ENCODE measurements at places on chromosomes 3 and 15.

DNA sequence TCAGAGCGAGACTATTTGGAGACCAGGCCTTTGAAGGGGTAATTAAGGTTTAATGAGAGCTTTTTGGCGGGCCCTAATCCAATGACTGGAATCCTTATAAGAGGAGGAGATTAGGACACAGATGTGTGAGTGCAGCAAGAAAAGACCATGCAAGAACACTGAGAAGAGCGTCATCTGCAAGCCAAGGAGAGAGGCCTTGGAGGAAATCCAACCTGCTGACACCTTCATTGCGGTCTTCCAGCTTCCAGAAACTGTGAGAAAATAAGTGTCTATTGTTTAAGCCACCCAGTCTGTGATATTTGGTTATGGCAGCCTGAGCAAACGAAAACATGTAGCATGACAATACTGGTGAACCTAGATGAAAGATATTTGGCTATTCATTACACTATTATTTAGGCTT lies 23.0 kb upstream of the MUSTN1 start:
- no peak for DNase-seq

DNA sequence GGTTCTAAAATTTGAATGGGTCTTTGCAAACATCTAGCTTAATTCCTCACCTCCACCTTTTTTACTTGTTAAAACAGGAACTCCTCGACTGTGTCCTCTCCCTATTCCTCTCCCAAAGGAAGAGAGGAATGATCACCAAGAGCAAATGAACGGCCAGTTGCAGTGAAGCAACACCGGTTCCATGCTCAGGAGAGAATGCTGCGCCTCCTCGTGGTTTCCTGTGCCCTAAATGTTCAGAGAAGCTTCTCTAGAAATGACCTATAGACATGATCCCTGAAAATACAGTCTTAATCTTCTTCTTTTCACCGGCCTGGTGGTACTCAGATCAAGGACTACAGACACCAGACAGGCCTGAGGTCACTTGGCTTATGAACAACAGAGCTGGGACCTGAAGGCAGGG lies 65.1 kb upstream of the GUCA1C start:
- no peak for DNase-seq

DNA sequence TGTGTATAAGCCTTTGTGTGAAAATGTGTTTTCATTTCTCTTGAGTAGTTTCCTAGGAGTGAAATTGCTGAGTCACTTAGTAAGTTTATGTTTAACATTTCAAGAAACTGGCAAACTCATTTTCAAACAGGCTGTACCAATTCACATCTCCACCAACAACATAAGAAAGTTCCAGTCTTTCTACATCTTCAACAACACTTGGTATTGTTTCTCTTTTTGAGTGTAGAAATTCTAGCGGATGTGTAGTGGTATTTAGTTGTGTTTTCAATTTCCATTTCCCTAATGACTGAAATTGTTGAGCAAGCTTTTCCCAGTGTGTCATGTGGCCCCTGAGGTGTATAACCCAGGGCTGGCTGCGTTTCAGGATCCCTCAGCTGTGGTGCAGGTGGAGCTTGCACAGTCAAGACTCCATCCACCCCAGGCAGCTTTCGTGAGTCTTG lies 258.5 kb downstream of the PDCD6IP start:
- no peak for DNase-seq

- DNase-seq = no peak
Observed at GRCh38 chr3:3087279-3087678, 22.9 kb downstream of the IL5RA start.

DNA sequence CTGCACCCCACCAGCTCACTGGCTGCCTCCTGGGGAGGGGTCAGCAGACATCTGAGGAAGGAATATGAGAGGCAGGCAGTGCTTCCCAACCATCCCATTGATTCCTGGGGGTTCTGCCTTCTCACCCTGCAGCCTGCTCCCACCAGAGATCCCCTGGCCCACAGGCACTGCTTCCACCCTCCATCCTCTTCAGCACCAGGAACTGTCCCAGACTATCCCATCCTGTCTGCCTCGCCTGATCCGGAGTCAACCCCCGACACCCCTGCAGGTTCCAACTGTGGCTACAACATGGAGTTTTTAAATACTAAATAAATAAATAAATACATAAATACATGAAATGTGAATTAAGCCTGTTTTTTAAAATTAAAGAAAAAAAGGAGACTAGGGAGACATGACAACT lies 43.6 kb downstream of the CACNA2D2 start:
- DNase-seq = no peak

- DNase-seq = no peak
Observed at GRCh38 chr3:186137051-186137685, 28.3 kb upstream of the ETV5 start.

DNA sequence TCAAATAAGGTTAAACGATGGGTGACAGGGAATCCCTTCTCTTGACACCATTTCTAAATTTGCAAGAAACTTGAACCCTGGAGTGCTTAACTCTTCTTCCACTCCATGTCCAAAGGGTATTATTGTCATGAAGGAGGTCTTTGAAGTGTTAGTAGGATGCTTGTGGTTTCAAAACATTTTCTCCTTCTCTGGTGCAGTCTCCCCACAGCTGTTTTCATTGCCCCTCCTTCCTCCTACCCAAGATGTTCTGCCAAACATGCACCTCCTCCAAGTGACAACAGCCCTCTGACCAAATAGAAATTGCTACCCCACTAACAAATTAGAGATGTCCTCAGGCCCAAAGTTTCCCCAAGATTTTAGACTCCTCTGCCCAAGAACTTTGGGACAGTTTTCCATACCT lies 151.4 kb downstream of the POLR2M start:
- no peak for DNase-seq

DNA sequence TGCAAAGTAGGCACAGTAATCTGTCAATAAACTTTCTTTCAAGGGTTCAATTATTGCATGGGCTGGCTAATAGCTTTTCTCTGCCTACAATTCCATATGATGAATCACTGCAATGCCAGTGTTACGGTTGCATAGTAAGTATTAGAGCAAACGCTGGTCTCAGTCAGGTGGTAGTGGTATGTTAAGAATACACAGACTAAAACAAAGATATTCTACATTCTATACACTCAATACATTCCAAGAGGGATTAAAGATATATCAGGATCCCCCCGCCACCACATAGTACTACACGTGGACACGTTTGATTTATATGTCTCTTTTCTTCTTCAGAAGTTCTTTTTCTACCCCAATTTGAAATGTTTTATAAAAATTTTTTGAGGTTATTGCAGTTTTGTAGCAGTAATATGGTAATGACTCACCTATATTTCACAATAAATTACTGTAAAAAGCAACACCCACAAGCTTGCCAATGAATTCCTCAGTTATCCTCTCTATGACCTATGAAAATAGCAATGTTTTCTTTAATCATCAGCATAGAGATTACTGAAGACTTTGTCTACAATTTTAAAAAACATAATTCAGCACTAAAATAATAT lies 68.2 kb downstream of the CD200R1L start:
- no peak for DNase-seq

DNA sequence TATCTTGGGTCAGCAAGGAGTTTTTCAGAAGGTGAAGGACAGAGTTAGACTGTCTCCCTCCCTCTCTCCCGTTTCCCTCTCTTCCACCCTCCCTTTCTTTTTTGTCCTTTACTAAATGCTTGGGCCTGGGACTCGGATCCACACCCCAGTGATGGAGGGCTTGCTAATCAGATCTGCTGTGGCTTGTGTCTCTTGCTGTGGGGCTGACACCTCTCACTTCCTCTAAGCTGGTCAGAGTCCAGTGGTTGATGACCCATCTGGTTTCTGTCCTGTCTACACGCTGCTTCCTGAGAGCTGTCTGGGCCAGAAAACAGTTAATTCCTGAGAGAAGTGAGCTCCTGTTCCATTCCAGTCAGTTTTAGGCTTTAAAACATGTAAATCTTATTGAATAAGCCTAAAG lies 849 bp downstream of the TRAK1 start:
- no peak for DNase-seq

DNA sequence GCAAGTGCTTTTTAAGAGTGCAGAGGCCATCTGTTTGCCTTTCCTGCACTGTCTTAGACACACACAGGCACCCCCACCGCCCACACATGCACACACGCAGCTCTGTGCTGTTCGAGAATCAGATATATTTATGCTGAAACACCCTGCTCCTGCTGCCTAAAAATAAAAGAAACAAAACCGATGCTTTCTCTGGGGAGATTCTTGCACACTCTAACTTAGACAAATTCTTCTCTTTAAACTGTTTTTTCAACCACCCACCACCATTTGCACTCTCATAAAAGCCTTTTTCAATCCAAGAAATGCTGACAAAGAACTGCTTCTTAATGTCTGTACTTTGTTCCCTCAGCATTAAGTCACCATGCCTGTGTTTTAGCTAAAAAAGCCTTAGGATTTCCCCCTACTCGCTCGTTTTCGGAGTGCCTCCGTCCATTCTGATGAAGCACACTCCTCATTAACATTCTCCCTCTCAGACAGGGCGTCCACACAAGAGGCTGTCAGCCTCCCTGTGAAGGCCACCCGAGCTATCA lies 26.2 kb downstream of the SLC12A8 start:
- no peak for DNase-seq

DNA sequence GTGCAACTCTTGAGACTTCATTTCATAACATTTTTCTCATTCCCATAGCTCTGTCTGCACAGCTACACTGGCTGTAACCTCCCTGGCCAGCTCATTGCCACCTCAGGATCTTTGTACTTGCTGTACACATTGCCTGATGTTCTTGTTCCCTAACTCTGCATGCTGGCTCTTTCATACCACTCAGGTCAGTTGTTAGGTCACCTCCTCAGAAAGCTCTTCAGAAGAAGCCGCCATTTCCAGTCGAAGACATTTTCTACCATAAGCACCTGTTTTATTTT lies 176.2 kb downstream of the AKAP13 start:
- DNase-seq = no peak

DNA sequence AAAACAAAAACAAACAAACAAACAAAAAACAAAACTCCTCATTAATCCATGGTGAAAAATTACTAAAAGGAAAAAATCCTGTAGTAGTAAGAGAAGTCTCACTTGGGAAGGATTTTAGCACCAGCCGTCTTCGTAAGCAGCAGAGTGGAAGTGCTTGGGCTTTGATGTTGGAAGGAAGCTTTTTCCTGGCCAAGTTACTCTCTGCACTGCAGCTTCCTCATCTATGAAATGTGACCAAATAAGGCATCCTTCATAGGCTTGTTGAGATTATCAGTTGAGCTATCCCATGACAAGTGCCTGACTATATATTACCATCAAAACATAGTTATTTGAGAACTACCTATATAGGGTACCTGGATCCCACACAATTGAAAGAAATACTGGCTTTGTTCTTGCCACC lies 436.4 kb upstream of the ONECUT1 start:
- no peak for DNase-seq

GRCh38 chr3:32420126-32421038 lies 28.7 kb downstream of the CMTM7 start:
- no peak for DNase-seq

DNA sequence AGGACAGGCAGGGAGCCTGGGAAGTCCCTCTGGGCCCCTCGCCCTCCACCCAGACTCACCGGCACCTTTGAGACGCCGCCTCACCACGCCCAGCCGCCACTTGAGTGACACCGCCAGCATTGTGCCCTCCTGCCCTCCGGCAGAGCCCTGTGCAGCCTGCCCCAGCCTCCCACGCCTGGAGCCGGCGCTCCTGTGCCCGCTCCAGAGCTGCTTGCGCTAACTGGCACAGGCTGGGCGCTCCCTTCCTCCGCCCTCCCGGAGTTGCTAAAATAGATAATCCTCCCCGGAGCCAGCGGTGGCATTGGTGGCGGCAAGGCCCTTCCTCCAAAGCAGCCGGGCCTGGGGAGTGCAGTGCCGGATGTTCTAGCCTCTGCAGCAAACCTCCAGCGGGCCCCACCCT lies 15.7 kb upstream of the GRIP2 start:
- no peak for DNase-seq

DNA sequence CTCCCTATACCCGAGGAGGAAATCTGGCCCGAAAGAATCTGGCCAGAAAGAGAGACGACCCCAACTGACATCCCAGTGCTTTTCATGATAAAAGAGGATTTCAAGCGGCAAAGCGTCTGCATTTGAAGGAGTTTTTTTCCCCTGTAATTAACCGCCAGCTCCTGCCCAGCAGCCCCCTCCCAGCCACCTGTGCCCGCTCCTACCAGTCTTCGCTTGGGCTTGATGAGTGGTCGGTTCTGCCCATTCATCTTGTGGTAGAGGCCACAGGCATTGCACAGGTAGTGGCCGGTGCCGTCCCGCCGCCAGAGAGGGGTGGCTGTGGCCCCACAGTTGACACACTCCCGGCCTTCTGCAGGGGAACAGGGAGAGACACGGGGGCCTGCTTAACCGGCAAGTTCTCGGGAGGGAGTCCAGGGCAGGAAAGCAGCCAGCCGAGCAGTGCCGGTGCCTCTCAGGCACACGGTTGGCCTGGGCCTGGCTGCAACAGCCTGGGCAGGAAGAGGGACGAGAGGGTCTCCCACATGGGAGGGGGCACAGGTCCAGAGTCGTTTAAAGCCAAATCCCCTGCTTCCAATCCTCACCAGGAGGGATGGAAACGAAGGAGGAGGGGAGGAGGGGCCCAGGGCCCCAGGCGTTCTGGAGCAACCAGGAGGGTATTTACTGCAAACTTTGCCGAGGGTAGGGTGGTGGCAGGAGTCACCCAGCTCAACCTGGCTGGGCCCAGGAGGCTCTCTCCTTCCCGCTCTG lies 9.2 kb downstream of the GATA2 start:
- DNase-seq = no peak

GRCh38 chr3:168973897-168974296 lies 689.6 kb downstream of the MECOM start:
- no peak for DNase-seq

- no peak for DNase-seq
Observed at GRCh38 chr15:92578096-92578835, 77.3 kb downstream of the FAM174B start.

GRCh38 chr3:172673210-172673679 lies 37.6 kb downstream of the NCEH1 start:
- peak; percentile 70 for DNase-seq

DNA sequence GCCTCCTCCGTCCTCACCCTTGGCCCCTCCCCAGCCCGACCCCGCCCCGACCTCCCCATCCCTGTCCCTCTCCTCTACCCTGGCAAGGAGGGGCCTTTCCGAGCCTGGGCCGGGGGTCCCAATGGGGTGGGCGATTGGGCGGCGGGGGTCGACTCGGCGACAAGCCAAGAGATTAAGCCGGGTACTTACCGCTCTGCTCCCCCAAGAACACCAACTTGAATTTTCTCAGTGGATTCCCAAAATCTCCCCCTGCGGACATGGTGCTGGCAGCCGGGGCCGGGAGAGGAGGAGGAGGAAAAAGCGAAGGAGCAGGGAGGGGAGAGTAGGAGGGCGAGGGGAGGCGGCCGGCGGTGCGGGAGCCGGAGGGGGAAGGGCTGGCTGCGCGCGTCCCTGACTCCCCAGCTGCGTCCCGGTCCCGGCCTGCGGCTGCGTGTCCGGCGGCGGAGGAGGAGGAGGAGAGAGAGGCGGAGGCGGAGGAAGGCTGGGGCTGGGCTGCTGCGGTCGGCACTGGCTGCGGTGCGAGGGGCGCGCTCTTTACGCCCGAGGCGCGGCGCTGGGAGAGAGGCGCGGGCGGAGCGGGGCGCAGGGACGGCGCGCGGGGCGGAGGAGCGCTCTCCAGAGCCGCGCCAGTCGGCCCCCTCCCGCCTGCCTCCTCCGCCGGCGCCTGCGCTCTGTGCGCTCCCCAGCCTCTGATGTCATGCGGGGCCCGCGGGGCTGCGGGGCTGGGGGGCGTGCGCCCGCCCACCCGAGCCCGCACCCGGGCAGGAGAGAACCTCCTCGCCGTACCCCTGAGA lies at the start of gene RAB6B:
Gene RAB6B (minus strand): TSS at position 675 of the 794 bp plus-strand sequence. CDS start 416 bp downstream, at position 259.
- no peak for DNase-seq

- no peak for DNase-seq
Observed at GRCh38 chr3:38039899-38040261, 872 bp downstream of the DLEC1 start.

- no peak for DNase-seq
Observed at GRCh38 chr3:150975992-150976368, 3.5 kb upstream of the CLRN1 start.

GRCh38 chr3:19815805-19816204 lies 118.2 kb downstream of the EFHB start:
- DNase-seq = no peak

Measured in NCI-H2029 treated with DMSO at 0.1 percent for 48 hours (cell line).